ENCODE measurements at places on chromosomes 12 and 14. TPM values are rescaled to one million over a fixed set of nuclear protein-coding genes. Genes with fewer than 3 reads are reported as not detected.

The POTEG gene
- total RNA-seq = not detected

The MFAP5 gene
- total RNA-seq = 64.8 TPM

The BIN2 gene
- 4.0 TPM for total RNA-seq

DNA sequence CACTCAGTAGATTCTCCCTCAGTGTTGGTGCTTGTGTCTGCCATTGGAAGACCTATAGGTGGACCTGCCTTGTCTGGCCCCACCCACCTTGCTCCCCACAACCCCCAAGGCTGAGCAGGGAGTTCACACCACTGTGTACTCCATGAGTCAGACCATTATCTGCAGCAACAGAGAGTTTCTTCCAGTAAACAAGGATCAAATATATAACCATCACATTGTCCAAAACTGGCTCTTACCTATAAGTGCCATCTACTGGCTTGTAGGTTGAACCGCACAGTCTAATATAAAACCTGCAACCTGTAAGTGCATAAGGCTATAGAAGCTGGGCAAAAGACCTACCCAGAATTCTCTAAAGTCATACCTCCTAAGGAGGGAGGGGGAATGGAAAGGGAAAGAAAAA lies 7.9 kb downstream of the TAS2R13 start:
- DNase-seq = no peak

DNA sequence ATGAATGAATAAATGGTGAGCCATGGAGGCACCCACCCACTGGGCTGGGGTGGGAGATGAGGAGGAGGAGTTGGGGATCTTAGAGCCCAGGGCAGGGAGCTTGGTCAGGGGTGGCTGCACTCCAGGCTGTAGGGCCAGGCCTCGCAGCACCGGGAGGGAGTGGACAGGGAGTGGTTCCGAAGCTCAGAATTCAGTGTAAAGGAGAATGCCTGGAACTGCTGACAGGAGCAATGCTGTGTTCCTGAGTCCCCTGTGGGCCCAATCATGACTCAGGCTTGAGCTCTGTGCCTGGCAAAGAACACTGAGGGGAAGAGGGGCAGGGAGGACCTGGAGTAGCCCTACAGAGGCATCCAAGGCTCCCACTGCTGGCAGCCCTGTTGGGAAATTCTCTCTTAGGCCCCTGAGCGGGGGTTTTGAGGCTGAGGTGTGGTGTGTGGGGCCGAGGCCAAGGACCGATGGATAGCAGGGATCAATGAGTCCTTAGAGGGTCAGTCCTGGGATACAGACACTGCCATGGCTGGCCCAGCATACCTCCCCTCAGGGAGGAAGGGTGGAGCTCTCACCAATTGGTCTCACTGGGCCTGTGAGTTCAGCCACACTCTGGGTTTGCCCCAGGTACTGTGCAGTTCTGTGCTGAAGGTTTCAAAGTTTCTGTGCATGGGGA lies 9.5 kb upstream of the RABGGTA start:
- DNase-seq = no peak

- DNase-seq = no peak
These were observed 315.5 kb upstream of the FLRT2 start for GRCh38 chr14:85214471-85214870.

DNA sequence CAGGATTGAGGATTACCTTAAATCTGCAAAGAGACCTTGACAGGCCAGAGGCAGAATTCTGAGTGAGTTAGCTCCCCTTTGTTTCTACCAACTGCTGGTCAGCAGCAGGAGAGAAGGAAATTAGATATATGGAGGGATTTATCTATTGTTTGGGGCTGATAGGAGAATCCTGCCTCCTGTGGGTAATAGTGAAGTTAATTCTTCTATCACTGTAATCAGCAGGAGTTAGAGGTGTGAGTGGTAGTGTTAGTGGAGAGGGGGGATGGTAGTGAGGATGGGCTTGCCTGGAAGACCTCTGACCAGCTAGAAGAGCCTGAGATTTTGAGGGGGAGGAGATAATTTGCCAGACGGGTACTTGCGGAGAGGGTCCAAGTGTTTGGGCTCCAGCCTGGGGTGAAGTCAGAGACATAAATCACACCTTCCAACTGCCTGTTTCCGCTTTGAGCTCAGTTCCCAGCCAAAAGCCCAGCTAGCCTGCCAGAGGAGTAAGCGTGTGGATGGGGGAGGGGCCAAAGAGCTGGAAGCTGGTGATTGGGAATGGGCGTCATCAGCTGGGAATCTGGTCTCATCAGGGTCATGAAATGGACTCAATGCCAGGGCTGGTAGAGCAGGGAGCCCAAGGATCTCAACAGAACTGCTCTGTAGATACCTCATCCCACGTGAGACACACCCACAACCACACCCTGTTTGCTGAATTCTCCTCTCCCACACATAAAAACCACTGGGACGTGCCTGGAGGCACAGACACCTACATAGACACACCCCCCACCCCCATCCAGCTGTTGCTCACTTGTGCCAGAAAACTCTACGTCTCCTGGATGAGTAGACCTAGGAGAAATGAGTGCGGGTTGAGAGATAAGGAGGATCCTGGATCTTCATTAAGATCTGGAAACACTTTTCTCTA lies 13.1 kb upstream of the ITGA5 start:
- DNase-seq = peak; percentile 92

DNA sequence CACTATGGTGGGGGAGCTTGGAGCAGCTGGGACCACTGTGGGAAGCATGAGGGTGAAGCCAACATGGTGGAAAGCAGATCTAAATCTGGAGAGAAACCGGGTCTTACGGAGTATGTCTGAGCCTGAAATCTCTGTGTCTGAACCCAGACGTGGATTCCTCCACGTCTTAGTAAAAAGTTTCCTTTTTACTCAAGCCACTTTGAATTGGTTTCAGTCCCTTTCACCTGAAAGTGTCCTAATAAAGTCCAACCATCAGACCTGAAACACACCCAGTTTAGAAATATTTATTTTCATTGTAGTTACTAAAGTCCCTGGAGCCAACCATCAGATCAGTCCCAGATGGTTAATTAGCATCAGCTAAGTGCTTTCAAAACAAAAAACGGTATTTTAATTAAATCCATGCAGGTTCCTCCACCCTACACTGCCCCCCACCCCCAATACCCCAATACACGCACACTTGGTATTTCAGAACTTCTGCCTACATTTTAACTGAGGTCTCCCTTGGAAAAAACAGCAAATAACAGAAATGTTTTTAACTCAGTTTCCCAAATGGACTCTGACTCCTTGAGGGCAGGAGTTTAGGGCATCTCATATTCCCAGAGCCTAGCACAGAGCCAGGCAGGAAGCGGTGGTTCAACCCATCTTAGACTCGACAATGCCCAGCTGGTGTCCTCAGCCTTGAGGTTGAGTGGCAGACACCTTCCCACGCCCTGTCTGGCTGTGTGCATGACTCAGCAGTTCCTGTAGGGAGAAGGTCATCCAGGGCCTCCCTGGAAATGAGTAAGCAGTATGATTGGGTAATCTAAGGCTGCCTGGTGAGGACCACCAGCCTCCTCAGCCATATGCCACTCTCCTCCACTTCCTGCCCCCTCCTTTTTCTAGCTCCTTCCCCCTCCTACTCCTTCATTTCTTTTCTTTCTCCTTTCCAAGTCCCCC lies 175.8 kb downstream of the TTC8 start:
- peak; percentile 59 for DNase-seq

GRCh38 chr14:85991156-85991555 lies 461.2 kb downstream of the FLRT2 start:
- no peak for DNase-seq

The CACNA1C gene
- total RNA-seq = 99.2 TPM

The TMEM63C gene
- total RNA-seq = not detected

The KRT6C gene
- total RNA-seq = not detected

The AQP2 gene
- 0.09 TPM for total RNA-seq

- DNase-seq = no peak
These were observed 9.1 kb upstream of the TDG start for GRCh38 chr12:103956509-103957027.

GRCh38 chr14:61146899-61147298 lies 134.2 kb downstream of the TMEM30B start:
- no peak for DNase-seq

GRCh38 chr12:123114304-123115083 lies 36.4 kb downstream of the PITPNM2 start:
- DNase-seq = no peak
